ENCODE measurements at places on chromosomes 4 and X. TPM values are rescaled to one million over a fixed set of nuclear protein-coding genes. Genes with fewer than 3 reads are reported as not detected.
A peak's percentile ranks its signal among the peaks of the same experiment; 100 is the strongest.

The COL25A1 gene
- 0.74 TPM for total RNA-seq

DNA sequence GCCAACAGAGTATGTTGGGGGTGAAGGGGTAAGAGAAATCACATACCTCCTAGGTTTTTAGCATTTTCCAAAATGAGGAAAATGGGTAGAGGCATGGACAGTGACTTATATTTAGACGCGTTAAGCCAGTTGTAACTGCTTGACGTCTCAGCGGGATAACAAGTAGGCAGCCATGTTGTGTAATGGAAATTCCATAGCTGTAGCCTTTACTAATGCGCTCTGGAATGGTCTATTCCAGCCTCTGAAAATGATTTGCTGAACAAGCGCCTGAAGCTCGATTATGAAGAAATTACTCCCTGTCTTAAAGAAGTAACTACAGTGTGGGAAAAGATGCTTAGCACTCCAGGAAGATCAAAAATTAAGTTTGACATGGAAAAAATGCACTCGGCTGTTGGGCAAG lies 135.5 kb downstream of the PTTG2 start:
- DNase-seq: no peak

- DNase-seq: no peak
Measured at GRCh38 chrX:138287205-138287877, 424.2 kb downstream of the FGF13 start.

- DNase-seq: no peak
Measured at GRCh38 chrX:126658447-126658846, 105.8 kb upstream of the DCAF12L1 start.

The MAGEB2 gene
- 42.1 TPM for total RNA-seq

DNA sequence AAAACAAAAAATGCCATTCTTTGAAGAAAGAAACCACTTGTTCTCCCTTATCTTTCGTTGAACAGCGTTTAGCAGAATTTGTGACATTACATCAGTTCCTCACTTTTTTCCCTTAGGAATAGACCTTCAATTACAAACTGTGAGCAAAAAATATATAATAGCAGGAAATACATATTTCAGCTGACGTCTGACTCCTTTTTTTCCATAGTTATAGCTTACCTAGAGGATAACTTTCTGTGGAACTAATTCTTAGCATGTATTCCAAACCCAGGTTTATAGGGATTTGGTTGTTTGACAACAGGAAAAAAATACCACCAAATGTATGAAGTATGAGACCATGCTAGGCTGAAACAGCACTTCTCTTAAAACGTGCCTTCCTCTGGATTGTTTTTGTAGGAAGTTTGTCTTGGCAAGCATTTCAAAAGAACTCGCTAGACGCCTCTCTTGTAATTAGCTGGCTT lies 2.0 kb upstream of the LIMCH1 start:
- no peak for DNase-seq

The FAM9C gene
- total RNA-seq: not detected

The KLF8 gene
- 0.51 TPM for total RNA-seq

- DNase-seq: no peak
Measured at GRCh38 chr4:54254915-54255246, 25.8 kb downstream of the PDGFRA start.

DNA sequence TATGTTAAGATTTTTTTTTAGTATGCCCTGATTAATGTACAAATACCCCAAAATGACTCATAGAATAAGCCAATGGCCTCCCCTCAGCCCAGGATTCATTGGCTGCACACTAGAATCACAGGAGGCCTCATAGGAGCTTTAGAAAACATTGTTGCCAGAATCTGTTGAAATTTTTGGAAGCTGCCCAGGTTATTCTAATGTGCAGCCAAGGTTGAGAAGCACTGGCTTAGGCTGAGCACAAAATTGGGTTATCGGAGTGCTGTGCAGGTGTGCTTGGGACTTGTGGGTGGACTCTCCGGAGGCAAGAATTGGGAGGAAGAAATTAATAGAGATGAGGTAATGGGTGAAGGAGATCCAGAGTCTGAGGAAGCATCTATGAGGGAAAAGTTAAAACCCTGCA lies 41.3 kb upstream of the VCX start:
- no peak for DNase-seq

The ADRA2C gene
- 1.1 TPM for total RNA-seq

The HTN3 gene
- total RNA-seq: not detected

DNA sequence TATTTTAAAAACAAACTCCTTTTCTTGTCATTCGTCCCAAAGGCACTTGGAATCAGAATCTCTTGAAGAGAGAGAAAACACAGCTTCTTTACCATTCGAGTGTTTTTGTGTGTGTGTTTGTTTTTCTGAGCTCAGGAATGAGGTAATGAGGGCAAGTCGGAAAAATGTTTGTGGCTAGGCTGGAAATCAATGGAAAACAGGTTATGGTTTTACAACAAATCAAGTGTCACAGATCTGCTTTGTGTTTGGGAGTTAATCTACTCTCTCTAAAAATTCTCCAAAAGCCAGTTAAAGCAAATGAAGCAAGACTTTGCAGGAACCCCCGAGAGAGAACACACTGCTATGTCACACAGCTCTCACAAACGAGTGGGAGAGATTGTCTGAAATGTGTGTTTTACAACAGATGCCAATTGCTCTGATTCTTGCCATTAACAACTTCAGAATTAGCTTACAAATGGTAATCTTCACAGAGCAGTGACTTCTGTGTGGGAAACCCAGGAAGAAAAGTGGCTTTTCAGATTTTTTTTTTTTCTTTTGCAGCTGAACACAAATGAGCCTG lies 264.1 kb downstream of the CBLL2 start:
- DNase-seq: no peak

DNA sequence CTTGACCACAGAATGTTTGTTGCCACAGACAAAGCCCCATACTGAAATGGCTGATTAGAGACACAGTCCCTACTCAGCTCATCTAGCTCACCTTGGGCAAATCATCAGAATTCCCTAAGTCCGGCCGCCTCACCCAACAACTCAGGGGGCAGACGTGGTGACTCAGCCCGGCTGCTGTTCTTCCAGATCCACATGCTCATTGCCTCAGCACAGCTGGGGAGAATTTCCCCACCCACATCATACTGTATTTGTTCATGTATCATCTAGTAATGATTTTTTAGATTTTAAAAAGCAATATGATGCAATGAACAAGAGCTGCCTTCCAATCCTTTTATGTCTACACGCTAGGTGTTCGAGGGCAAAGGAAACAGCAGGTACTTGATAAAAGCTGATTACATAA lies 333.8 kb upstream of the TENM3 start:
- DNase-seq: peak; percentile 84

All from Daoy (cell line).